ENCODE measurements at places on chromosomes 11 and 22.

DNA sequence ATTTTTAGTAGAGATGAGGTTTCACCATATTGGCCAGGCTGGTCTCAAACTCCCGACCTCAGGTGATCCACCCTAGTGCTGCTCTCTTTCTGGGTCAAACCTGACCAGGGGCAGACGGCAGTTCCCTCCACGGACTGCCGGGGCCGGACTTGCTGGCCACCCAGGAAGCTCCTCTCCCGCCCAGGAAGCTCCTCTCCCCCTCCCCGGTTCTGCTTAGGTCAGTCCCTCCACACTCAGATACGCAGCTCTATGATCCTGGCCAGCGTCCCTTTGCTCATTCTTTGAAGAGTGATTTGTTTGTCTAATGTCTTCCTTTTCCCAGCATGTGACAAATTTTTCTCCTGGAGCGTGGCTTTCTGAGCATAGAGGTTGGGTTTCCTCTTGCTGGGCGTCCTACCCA is 125.3 kb upstream of the B3GAT1 start:
- DNase-seq = no peak

- DNase-seq = no peak
Measured at GRCh38 chr11:32902089-32902665, 9.6 kb downstream of the QSER1 start.

- no peak for DNase-seq
Measured at GRCh38 chr11:119376197-119376847, 5.2 kb downstream of the USP2 start.

DNA sequence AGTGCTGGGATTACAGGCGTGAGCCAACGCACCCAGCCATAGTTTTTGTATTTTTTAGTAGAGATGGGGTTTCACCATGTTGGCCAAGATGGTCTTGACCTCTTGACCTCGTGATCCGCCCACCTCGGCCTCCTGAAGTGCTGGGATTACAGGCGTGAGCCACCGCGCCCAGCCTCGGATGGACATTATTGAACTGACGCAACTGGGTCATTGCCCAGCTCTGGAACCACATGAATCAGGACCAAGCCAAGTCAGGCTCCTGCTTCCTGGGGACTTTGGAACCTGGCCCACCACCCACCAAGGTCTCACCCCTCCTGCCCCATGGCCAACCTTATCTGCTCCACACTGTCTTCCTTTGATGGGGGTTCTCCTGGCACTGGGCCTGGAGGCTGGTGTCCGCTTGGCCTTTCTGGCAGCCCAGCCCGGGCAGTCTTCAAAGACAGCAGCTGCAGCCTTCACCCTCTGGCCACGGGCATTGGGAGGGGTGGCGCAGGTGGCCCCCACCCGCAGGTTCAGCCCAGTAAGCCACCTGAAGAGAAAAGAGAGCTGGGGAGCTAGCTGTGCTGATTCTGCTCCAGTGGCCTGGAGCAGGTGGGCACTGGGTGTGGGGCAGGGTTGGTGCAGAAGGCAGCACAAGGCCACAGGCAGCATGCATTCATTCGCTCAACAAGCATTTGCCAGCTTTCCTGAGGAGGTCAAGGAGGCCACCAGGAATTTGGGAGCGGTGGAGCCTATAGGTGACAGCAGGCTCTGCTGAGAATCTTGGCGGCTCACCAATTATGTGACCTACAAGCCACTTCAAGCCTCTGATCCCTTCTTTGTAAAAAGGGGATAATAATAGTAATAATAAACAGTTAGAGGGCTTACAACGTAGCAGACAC is 5.7 kb downstream of the CHADL start:
- no peak for DNase-seq

DNA sequence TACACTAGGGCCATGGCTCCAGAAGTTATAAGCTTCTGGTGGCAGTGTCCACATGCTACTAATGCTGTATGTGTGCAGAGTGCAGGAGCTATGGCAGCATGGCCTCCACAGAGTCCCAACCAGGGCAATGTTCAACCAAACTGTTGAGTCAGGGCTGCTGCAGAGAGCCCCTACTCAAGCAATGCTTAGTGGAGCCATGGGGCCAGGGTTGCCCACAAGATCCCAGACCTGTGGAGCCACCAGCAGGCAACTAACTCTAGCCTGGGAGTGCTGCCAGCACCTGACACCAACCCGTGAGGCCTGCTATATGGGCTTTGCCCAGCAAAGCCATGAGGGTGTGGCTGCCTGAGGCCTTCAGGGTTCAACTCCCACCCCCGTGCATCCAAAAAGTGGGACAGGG is 655.2 kb downstream of the TBC1D22A start:
- no peak for DNase-seq

DNA sequence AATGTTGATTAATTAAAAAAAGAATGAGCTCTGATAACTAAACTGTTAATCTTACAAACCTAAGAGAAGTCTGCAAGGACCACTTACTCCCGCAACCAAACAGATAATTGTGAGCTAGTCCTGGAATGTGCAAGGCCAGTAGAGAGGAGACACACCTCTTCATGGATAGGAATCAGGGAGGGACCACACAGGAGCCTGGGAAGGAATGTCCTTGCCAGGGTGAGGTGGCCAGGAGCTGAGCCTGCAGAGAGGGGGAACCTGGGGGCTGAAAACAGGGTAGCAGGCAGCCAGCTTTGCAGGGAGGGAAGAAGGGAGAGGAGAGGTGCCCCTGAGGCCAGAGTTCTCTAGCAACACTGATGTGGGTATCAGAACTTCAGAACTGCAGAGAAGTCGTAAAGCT is 9.4 kb upstream of the NLRP10 start:
- no peak for DNase-seq

- DNase-seq = no peak
Measured at GRCh38 chr22:20602609-20603164, 95.3 kb downstream of the MED15 start.

GRCh38 chr11:70887542-70887827 is 364.9 kb downstream of the SHANK2 start:
- no peak for DNase-seq

DNA sequence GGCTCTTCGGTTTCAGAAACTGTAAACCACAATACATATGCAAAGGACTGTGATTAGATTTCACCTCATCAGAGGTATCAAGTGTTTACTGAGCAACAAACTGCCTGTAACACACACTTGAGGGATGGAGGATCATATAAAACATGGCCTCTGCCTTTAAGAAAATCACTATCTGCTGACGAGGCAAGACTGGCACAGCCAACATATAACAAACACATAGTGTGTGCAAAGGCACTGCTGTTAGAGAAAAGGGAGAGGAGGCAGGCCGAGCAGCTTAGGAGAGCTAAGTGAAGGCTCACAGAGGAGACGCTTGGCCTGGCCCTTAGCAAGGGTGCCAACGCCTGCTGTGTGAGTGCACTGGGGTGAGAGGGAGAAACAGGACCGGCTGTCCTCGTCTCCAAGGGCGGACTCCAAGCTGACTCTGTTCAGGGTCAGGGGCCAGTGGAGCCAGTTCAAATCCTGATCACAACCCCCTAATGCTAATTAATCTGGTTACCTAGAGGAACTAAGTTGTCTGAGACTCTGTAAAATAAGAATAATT is 48.2 kb downstream of the LRFN4 start:
- no peak for DNase-seq

DNA sequence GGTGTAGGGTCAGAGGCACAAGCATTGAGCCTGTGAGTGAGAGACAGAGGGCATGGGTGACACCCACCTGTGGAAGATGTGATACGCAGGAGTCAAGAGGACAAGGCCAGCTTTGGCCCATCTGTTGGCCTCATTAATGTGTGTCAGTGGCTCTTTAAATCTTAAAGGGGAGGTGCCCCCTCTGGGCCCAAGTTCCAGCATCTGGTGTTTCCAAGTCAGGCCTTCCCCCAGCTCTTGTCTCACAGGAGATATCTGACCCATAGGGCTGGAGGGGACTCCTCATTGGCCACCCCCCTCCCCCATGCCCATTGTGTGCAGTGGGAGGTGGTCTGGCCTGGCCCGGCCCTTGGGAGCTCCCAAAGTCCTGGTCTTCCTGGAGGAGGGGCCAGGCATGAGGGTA is 8.9 kb downstream of the KCNK7 start:
- DNase-seq = no peak

DNA sequence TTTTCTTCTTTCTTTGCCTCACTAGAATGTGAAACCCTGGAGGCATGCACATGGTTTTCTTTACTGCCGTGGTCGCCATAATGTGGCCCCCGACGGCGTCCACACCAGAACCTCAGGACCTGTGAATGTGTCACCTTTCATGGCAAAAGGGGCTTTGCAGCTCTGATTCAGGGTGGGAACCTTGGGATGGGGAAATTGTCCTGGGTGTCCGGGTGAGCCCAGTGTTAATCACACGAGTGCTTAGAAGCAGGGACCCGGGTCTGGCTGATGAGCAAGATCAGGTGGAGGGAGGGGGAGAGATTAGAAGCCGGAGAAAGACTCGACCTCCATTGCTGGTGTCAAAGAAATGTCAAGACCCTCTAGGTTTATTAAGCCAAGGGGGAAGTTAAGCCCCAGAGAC is 74.7 kb upstream of the SHISAL1 start:
- no peak for DNase-seq

GRCh38 chr11:47998733-47999359 is 18.5 kb downstream of the PTPRJ start:
- no peak for DNase-seq

DNA sequence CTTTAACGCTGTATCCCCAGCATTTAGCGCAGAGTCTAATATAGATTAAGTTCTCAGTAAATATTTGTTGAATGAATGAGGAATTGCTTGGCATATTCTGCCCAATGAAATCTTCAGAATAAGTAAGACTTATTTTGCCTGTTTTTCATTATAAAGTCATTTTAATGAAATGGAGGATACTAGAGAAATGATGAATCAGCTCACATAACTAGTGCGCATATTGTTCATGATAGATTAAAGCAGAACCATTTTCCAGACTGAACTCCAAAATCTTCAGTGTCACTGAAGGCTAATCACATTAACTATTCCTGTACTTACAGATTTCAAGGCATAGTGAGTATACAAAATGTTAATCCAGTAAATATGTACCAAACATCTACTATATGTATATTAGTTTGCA is 29.6 kb downstream of the ACER3 start:
- no peak for DNase-seq

DNA sequence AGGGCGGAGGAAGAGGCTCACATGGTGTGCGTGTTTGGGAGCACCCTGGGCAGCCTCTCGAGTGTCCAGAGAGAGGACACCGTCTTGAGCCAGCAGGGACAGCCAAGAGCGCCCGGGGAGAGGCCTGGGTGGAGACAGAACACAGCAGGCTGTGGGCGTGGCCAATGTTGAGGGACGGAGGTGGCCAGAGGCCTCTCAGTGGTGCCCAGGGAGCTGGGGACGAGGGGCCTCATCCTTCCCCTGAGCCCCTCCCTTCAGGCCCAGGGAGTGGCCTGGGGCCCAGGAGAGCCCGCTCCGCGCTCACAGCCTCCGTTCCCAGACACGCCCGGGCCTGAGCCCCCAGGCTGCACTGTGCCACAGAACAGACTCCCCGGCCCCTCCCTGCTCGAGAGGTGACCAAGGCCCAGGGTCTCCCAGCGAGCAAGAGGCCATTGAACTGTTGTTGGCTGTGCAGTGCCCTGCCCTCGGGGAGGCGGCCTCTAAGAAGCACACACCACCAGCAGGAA is 48.4 kb downstream of the CDKN1C start:
- DNase-seq = no peak

DNA sequence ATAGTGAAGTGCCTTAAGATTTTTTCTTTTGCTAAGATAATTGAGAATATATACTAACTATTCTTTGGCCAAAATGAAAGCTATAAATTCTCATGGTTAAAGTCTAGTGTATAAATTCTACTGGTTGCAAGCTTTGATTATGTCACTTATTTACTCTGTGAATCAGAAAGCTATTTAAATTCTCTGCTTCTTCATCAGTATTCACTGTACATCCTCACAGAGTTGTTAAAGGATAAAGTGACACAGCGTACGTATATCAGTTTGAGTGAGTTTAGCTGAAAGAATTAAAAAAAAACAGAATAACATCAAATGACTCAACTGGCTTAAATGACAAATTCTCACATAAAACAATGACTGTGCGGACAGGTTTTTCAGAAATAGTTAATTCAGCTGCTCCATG is 453.1 kb downstream of the NELL1 start:
- DNase-seq = no peak

DNA sequence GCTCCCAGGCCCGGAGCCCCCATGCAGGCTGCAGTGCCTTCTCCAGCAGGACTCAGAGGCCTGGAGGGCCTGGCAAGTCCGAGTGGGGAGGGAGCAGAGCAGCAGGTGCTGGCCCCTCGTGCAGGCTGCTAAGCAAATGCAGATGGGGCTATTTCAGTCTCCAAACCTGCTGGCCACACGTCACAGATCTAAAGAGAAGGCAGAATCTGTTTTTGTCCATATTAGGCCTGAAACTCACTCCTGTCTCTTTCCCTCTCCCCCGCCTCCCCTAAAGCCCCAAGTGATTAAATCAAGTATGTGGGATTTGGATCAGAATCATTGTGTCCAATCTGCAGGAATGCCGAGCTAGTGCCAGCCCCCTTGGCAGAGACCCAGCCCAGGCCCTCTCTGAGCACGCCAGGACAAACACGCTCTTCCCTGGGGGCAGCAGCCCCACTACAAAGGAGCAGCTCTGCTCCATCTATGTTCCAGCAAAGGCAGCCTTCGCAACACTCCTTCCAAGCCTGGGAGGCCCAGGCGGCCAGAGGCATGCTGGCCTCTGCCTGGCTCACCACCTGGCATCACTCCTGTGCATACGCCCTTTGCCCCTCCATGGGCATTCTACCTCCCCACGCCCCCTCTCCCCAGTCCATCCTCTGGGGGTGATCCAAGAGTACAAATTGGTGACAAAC is 26.5 kb downstream of the RPL27A start:
- no peak for DNase-seq

- no peak for DNase-seq
Measured at GRCh38 chr11:45834298-45834756, 12.9 kb upstream of the CRY2 start.

- peak; percentile 34 for DNase-seq
Measured at GRCh38 chr11:123580557-123581275, 73.7 kb downstream of the SCN3B start.

- no peak for DNase-seq
Measured at GRCh38 chr11:78438298-78438975, 20.8 kb upstream of the GAB2 start.

Data from activated naive CD4-positive, alpha-beta T cell (primary cell).